ENCODE measurements at places on chromosomes 7 and 10.

DNA sequence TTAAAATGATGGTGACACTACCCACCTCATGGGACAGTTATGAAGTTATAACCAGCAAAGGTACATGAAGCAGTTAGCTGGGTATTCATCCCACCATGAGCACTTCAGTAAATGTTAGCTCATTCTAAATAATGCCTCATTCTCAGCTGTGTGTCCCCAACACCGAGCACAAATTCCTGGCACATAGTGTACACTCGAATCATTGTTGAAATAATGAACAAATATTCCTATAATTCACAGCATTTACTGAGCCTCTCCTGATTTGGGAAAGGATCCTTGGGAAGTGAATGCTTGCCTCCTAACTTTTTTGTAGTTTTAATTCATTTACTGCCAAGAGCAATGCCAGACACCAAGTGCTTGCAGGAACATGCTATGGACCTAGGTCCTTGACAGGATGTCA lies 235.2 kb downstream of the DGKI start:
- no peak for DNase-seq

- no peak for DNase-seq
Observed at GRCh38 chr10:66999762-67000545, 74.1 kb downstream of the LRRTM3 start.

DNA sequence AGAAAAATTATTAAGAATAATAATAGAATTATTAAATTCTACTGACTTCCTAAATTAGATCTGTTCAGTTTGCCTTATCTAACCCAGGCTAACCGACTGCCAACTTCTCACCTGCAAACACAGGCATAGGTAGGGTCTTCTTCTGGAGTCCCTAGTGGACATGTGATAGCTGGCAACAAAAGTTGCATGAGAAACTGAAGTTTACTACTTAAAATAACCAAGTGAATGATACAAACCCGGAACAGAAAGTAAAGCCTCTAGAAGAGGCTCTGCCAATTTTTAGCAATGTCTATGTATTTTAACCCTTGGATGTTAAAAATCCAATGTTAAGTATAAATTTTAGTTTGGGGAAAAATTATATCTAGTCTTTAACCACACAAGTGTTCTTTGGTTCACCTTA lies 37.6 kb downstream of the NDUFB2 start:
- DNase-seq = no peak

DNA sequence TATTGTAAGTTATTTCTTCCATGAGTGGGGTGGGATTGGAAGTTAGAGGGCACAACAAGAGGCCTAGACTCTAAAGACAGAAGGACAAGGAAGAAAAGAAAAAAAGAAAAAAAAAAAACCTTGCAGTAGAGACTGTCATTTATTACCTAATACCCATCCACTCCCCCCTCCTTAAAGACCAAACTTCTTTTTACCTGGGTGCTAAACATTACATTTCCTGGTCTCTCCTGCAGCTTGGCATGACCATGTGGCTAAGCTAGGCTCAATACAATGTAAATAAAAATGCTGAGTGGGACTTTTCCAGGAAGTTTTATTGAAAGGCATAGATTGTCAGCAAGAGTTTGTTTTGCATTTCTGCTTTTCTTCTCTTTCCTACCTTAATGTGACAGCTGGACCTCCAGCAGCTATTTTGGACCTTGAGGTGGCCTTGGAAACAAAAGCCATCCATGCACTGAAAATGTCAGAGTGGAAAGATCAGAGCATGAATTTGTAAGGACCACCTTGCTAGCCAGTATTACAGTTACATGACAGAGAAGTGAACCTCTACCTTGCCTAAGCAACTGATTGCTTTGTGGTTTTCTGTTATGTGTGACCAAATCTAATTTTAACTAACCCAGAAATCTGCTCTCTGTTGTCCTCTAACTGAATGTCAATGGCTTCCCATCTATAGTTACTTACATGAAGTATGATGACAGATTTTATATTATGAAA lies 81.3 kb upstream of the SFMBT2 start:
- DNase-seq = no peak

GRCh38 chr7:107877731-107878382 lies 13.1 kb upstream of the DLD start:
- DNase-seq = no peak

- DNase-seq = no peak
Observed at GRCh38 chr7:89002981-89003956, 207.7 kb upstream of the TEX47 start.

DNA sequence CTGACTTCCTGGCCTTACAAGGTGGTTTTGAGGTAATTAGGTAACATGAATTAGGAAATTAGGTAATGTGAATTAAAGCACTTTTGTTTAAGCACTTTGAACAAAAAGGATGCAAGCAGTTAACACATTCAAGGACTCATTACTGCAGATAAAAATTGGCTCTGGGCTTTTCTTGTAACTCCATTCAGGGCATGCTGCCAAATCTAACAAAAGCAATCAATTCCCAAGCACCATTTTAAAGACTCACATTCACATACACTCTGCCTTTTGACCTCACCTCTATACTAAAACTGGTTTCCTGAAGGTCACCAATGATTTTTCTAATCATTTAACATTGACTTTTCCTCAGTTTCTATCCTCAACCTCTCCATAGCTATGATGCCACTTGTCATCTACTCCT lies 251.2 kb upstream of the RHOBTB1 start:
- DNase-seq = no peak

Data from anterior cingulate cortex (tissue), 58 donors.